ENCODE measurements at places on chromosomes 2 and 18.
A peak's percentile ranks its signal among the peaks of the same experiment; 100 is the strongest.

- peak; percentile 64 for DNase-seq
Measured at GRCh38 chr2:215435280-215435869, 493 bp downstream of the FN1 start.

- DNase-seq, result no peak
Measured at GRCh38 chr2:43482961-43483360, 112.9 kb downstream of the THADA start.

GRCh38 chr18:63757541-63757940, 17.7 kb upstream of the SERPINB7 start:
- DNase-seq, result no peak

DNA sequence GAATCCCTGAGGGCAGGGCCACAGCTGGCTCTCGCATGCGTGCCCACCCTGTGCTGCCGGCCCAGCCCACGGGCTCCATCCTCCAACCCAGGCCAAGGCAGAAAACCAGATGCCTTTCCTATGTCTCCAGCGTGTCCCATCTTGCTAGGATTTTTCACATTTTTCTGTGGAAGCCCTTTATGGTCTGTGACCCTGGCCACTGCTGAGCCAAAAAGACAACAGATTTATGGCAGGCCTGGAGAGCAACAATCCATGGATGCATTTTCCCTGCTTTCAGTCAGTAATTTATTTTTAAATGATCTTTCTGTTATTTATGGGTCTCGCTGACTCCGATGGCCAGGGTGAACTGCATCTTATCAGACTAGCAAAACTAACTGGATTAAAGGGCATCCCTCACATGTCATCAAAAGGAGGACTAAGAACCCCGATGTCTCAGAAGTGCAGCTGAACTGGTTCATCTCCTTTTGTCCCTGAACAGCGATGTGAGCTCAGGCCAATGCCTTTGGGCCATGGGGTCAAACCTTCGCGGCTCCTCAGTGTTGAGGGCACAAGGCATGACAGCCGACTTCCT, 346.0 kb downstream of the CYRIA start:
- no peak for DNase-seq

- DNase-seq, result no peak
Measured at GRCh38 chr2:105104208-105104731, 66.4 kb downstream of the MRPS9 start.

GRCh38 chr2:54945391-54946219, 104.6 kb downstream of the RTN4 start:
- no peak for DNase-seq

DNA sequence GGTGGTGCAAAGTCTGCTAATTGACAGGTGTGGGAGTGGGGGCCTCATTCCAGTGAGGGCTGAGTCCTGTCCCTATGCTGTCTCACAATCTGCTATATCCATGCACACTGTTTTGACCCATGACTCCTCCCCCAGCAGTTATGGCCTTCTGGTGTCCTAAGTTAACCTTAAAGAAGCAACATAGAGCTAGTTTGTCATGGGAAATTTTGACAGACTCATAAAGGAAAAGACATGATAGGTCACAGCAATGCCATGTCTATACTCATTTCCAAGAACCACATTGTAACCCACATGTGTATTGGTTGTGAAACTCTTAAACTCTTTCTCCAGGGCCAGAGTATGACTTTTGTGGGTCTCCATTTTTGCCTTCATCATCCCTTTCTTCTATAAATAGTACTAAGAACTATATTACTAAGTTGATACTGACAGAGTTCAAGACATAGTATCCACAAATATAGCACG, 78.2 kb upstream of the SLC1A4 start:
- DNase-seq, result no peak

GRCh38 chr2:98504381-98505109, 59.9 kb downstream of the INPP4A start:
- no peak for DNase-seq

DNA sequence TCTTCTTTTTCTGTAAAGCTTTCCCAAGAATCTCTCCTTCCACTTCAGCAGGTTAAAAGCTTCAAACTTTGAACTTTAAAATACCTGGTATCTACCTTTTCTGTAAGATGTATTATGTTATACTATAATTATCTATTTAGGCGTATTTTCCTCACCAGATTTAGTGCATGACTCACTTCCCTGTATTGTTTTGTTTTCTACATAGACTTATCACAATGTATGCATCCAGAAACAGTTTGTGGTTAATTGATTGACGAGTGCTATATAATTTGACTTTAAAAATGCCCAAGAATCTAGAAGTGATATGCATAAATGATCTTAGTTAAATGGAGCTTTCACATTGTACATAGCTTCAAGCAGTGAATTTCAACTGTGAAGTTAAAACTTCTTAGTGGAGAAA, 473.9 kb upstream of the CDH2 start:
- DNase-seq, result no peak

- DNase-seq, result peak; percentile 63
Measured at GRCh38 chr2:138827426-138828054, 47.4 kb upstream of the NXPH2 start.

DNA sequence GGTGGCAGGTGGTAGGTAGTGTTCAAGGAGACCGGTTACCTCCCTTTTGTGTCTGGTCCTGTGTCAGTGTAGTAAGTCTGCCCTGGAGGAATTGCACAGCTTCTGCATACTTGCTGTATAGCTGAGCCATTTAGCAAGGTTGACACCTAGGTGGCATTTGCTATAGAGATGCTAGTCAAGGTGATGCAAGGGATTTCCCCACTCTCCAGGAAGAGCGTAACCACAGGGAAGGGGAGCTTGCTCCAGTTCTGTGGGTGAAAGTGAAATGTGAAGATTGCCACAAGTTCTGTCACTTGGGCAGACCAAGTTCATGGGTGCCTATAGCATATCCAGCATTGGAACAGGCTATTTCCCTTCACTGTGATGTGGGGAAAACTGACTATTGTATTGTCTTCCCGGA, 28.1 kb downstream of the NAT8 start:
- DNase-seq, result no peak

- DNase-seq, result no peak
Measured at GRCh38 chr18:45835057-45835636, 9.7 kb downstream of the SIGLEC15 start.

- DNase-seq, result peak; percentile 63
Measured at GRCh38 chr2:219689676-219690628, 62.5 kb downstream of the SLC4A3 start.

DNA sequence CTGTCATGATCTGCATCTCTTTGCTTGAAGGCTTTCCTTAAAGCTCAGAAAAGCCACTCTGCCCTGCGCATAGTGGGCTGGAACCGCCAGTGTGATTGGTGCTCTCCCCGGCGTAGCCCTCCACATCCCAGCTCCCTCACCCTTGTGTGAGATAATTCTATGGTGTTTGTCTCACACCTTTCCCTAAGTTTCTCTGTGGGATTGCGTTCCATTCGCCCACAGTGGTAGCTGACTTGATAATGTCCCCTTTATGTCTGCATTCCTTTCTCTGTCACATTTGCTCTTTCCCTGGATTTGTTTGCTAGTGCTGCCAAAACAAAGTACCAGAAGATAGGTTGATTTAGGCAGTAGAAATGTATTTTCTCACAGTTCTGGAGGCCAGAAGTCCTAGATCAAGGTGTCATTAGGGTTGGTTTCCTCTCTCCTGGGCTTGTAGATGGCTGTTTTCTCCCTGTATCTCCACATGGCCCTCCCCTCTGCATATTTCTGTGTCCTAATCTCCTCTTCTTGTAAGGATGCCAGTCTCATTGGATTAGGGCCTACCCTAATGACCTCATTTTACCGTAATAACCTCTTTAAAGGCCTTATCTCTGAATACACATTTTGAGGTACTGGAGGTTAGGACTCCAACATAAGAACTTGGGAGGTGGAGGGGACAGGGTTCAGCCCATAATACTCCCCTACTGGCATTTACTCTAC, 7.4 kb upstream of the TMEM87B start:
- DNase-seq, result no peak

- DNase-seq, result no peak
Measured at GRCh38 chr2:121286506-121286905, 1.5 kb upstream of the TFCP2L1 start.

DNA sequence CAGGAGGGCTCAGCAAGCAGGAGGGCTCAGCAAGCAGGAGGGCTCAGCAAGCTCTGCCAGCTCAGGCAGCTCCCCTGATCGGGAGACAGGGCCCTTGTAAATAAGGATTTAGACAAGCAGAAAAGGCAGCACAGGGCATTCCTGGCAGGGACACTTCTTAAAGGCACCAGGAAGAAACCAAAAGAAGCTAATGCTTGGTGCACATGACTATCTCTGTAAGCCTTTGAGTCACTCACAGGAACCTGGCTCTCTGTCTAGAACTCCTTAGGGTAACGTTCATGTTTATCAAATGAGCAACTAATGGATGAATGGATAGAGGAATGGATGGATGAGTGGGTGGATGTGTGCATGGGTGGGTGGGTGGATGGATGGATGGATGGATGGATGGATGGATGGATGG, 28.4 kb downstream of the TMEM37 start:
- no peak for DNase-seq
